NCI-H774 (cell line): ENCODE measurements at places on chromosomes 2 and 18.

GRCh38 chr2:11773747-11774525 is 27.5 kb downstream of the LPIN1 start:
- no peak for DNase-seq

DNA sequence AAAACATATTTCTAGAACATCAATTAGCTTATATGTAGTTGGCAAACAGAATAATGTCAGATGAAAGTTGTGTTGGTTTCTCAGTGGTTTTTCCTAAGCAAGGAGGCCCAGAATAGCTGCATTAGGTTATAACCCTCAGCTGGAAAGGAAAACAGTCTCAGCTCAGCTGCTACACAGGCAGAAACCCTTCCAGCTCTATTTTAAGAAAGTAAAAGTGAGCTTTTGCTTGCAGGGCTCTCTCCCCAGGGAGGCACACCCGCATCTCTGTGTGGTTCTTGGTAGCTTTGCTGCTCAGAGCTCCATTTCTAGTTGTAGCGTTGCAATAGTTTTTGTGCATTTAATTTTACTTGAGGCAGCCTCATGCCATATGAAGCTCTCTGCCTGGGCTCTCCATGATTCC is 54.6 kb downstream of the PIKFYVE start:
- DNase-seq, result no peak

- DNase-seq, result no peak
Observed at GRCh38 chr18:22432657-22433137, 15.0 kb upstream of the CTAGE1 start.

GRCh38 chr18:57009844-57010243 is 137.0 kb upstream of the BOD1L2 start:
- DNase-seq, result no peak

DNA sequence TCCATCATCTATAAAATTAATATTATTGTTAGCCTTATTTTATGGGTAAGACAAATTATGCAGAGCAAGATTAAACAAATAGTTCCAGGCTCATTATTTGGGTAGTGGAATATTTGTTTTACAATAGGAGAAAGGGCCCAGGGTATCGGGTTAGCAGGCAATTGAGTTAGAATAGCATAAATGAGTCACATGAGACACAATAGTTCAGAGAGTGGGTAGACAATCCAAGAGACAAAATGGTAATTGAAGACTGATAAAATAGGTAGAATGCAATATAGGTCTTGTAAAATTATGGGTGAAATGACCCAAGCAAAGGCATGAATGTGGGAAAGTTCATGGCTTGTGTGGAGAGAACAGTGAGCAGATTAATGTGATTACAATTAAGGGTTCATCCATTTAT is 790.9 kb upstream of the GCFC2 start:
- no peak for DNase-seq
